Fibroblast of upper back skin (primary cell): ENCODE measurements at places on chromosomes 2 and 18.

GRCh38 chr2:235577404-235578330 lies 83.8 kb downstream of the AGAP1 start:
- DNase-seq = no peak

DNA sequence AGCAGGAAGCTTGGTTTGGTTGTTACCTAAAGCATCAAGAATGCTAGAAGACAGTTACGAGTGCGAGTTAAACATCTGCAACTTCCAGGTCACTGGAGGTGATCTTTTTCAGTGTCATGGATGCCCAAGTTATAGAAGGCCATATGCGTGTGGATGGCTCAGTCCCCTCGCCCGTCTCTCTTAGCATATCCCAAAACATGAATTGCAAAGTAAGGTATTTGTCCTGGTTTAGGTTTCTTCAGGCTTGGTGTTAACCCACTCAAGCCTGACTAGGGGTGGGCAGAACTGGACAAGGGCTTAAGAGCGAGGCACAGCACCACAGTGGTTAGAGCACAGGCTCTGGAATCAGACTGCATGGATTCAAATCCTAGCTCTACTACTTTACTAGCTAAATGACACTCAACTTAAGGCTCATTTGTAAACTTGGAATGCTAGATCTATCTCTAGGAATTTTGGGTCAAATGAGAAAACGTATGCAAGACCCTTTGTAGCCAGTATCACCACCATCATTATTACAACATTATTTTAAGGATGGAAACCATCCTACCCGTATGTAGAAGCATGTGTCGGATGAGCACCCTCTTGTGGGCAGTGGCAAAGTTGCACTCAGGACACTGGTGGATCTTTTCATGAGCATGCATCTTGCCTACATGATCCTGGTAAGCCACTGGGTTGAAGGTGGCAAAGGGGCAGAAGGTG lies 11.2 kb downstream of the ZNF142 start:
- peak; percentile 55 for DNase-seq

DNA sequence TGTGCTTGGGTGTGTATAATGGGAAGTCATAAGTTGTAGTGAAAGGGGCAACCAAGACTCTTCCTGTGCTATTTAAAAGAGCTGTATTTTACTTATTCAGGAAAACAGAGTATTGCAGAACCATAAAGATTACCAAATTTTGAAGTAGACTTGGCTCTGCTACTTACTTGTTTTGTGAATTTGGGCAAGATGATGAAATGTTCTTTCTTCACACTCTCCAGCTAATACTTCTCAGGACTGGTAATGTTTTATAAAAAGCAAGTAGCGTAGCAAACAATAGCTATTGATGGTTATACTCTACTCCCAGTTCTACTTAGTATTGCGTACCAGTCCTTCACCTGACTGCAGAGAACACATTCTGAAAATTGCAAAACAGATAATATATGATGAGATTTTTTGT lies 374.1 kb downstream of the ARHGAP15 start:
- DNase-seq = no peak

GRCh38 chr18:6859676-6860422 lies 130.3 kb downstream of the ARHGAP28 start:
- DNase-seq = peak; percentile 17

GRCh38 chr2:135320465-135321355 lies 210.3 kb downstream of the ZRANB3 start:
- no peak for DNase-seq

- no peak for DNase-seq
Observed at GRCh38 chr2:20604401-20604911, 46.4 kb downstream of the HS1BP3 start.

DNA sequence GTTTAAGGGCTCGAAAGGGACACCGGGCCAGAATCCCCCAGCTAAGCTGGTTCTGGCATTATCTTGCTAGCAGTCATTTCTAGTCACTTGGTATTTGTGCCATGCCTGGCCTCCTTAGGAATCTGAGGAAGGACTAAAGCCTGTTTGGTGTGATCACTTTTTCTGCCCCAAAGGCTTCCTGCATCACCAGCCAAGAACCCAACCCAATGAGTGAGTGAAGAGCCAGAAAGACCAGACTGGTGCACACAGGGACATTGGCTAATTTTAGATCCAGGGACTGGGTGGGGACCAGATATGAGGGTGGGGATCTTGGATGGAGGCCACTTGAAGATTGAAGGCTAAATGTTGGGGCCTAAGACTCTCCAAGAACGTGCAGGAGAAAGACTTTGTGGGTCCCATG lies 411.9 kb upstream of the TNP1 start:
- DNase-seq = no peak

- peak; percentile 98 for DNase-seq
Observed at GRCh38 chr2:201969938-201970785, 63.5 kb upstream of the FZD7 start.

GRCh38 chr2:182668671-182669070 lies 47.4 kb upstream of the DNAJC10 start:
- DNase-seq = no peak

DNA sequence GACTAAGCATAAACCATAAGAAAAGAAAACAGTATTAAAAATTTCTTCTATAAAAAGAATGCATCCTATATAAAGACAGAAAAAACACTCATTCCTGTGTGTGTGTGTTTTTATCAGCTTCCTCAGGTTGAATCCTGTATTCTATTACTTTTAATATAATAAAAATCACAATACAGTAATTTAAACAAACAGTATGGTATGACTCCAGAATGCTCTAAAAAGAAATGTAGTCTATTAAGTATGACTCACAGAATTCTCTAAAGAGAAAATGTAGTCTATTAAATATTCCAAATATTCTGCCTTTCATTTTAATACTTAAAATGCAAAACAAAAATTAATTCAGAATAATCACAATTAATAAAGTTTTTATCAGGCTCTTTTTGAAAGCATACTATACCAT lies 19.8 kb downstream of the CCDC88A start:
- DNase-seq = no peak

- DNase-seq = no peak
Observed at GRCh38 chr2:111670776-111671175, 213.2 kb downstream of the ANAPC1 start.

- DNase-seq = no peak
Observed at GRCh38 chr2:133711201-133711600, 142.9 kb upstream of the NCKAP5 start.

DNA sequence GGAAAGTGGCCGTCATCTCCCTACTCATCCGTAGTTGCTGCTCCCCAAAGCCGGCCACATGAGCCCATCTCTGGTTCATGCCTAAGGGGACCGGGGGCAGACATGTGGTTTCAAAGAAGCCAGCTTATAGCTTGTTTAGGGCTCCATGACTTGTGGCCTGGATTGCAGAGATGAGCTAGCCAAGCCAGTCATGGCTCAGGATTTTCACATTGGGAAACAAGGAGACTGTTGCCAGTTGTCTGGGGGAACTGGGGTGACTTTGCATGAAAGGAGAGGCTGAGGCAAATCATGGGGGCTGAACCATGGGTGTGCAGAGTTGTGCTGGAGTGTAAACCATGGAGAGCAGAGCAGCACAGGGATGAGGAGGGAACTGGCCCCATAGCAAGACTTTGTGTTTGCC lies 183.0 kb upstream of the APCDD1 start:
- peak; percentile 22 for DNase-seq

DNA sequence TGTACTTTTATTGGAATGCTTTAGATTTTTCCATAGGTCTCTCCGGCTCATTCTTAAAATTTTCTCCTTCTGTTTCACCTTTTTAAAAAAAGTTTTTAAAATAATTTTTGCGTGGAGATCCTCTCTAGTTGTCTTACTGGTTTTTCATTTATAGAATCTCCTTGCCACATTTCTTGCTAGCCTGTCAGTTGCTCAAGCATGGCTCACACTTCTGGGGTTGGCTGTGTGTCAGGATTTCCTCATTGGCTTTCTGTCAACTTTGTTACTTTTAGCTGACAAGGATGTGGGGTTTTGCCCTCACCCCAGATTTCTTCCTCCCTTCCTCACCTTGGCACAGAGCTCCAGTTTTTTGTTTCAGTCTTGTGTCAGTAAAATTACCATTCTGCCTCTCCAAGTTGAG lies 124.6 kb downstream of the ZNF407 start:
- peak; percentile 75 for DNase-seq

DNA sequence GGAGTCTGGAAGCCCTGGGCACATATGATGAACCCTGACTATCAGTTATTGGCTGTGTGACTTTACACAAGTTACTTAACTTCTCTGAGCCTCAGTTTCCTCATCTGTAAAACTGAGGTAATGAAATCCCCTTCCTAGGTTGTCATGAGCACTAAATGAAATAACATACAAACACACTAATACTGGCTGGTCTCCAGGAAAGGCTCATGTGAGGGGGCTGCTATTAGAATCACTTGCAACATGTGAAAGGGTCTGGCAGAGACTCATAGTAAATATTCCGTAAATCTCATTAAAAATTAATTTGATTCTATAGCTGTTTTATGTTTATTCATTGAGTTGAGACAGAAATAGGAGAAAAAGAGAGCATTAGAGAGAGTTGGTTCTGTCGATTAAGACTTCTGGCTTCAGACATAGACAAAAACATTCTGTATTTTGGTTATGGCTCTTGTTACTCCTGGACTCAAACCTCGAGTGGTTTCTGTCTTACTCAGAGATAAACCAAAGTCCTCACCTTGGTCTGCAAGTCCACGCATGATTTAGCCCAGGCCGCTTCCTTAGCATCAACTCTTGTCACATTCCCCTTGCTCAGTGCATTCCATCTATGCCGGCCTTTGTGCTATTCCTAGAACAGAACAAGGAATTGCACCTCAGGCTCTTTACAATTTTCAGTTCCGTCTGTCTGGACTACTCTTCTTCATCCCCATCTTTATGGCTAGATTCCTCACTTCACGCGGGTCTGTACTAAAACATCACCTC lies 139.1 kb downstream of the NXPH2 start:
- no peak for DNase-seq

GRCh38 chr2:120624738-120625446 lies 110.8 kb upstream of the GLI2 start:
- no peak for DNase-seq

DNA sequence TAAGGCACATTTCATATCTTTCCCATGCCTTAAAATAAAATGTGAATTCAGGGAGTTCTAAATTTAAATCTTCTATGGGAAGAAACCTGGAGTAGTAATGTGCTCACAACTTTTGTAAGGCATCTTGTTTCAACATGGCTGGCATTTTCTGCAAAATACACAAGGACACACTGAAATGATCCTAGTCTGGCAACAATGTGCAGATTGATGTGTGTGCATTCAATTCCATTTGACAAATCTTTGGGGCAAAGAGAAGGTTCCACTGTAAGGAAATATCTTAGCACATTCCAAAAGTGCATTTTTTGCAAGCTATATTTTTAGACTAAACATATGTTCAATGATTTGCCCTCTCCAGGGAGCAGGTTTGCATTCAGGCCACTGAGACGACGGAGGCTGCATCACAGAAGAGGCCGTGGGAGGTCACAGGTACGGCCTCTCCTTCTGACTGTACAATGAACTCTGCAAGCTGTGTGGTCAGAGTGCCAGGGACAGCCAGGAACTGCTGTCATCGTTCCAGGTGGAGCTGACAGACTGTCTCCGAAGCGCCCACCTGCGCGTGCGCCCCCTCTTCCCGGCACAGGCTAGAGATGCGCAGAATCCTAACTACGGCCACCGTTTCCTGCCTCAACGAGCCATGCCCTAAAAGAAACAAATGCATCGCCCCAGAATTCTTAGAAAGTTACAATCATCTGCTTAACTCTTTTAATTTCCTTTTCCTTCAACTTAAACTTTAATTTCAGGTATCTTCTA lies 149.2 kb upstream of the POU3F3 start:
- DNase-seq = no peak

DNA sequence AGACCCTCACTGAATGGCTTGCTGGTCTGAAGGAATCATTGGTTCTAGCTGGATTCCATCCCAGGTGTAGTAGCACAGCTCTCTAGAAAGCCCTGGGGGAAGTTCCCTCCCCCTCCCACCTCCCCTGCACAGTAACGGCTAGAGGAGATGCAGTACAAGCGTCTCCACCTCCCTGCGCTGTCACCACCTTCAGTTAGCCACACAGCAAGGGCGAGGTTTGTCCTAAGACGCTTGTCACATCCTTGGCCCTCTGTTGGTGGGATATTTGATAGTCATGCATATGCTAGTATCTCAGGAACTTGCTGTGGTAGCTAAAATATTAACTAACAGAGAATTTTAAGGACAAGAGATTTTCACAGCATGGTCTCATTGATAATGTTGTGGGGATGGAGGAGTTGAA lies 19.4 kb downstream of the TRAPPC12 start:
- DNase-seq = no peak

DNA sequence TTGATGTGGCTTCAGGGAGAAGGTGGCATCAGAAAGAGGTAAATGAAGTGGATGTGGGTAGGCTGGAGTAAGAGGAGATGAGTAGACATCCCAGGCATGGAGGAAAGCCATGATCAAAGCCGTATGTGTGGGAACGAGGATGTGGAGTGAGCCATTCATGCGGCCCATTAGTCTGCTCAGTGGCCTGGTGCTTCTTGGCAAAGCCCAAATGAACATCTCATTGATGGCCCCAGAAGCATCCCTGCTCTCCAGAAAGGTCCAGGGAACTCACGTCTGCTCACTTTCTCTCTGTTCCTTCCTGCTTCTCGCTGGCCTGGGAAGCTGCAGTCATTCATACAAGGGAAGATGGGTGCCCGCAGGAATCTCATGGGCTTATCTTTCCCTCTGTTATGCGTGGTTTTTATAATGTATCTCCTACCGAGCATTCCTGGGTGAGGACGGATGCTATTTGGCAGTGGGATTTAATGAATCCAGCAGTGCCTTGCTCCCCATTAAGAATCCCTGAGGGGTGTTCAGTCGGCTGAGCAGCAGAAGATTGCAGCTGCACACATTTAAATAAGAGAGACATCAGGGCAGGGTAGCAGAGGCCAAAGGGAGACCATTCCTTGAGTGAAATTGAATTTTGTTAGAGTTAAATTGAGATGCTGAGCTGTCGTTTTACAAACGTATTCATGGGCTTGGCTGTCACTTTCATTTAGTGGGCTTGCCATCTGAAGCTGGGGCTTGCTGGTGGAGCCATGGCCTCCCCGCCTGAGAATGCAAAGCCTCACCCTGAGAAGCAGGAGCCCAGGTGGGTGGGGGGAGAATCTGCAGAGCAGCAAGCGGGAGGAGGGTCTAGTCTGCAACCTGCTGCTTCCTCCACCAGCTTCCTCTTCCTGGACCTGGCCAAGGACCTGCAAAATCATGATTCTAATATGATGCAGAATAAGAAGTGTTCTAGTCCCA lies 64.5 kb downstream of the LYPD1 start:
- DNase-seq = no peak
